SW 1271 (cell line): ENCODE measurements at places on chromosomes 5 and 9.

DNA sequence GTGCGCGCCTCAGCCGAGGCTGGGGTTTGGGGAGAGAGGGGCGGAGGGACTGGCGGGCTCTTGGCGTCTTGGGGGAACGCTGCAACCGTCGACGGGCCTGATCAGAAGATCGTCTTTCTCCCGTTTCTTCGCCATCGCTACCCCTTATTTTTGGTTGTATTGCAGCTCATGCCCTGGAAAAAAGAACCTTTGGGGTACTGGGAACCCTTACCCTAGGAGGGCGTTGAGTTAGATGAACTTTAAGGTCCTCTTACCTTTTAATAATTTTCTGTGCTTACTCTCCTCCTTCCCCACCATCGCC lies 719 bp downstream of the PAIP2 start:
- DNase-seq: no peak

GRCh38 chr5:180613814-180614188 lies 22.5 kb upstream of the SCGB3A1 start:
- no peak for DNase-seq

GRCh38 chr9:136284951-136285350 lies 18.9 kb downstream of the CCDC187 start:
- DNase-seq: no peak

GRCh38 chr5:121029536-121030245 lies 565.6 kb downstream of the PRR16 start:
- DNase-seq: no peak

- DNase-seq: no peak
Measured at GRCh38 chr9:112820881-112821280, 69.8 kb downstream of the SLC46A2 start.

DNA sequence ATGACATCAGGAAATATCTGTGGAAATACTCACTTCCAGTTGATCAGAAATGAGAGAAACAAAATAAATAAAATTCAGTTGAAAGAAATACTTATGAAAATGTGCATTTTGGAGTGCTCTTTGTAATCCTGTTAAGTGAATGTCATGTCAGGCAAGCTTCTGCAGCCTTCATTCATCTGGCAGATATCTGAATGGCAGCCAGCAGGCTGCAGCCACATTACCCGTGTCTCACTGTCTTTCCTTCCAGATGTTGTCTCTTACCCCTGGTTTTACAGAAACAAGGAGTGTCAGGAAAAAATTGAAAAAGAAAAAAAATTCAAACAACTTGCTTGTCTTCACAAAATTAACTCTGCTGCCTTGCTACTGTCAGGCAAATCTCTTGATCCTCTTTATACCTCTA lies 445.0 kb upstream of the RIOK2 start:
- no peak for DNase-seq

DNA sequence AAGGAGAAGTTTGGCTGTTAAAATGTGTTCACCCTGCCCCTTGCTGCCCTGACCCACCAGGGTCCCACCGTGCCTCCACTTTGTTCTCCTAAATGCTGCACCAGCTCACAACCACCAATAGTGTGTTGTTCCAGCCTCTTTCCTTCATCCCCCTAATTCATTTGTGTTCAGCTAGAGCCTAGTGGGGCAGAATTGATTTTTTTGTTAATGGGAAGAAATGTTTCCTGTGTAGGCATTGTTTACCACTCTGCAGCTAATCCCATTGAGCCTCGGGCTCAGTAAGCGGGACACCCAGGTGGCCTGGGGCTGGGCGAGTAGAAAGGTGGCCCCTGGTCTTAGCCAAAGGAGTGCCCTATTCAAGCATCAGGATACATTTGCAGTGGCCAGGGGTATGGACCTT lies 127.6 kb downstream of the MVB12B start:
- DNase-seq: no peak

DNA sequence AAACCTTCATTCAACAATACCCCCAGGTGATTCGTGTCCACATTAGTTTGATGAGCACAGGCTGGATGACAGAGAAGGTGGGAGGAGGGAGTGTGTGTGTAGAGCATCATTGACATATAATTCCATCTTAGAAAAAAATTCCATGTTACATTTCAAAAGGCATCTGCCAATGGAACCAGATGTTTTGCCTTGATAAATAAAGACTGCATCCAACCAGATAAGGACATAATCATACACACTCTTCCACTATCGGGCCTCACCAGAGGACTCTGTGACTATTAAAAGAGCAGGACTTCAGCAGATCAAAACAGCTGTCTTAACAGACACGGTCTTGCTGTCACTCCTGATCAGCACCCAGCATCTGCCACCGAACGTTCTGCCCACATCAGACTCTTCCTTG lies 96.4 kb upstream of the SPIN1 start:
- DNase-seq: no peak

GRCh38 chr5:121199216-121199999 lies 652.3 kb upstream of the FTMT start:
- DNase-seq: no peak

- DNase-seq: peak; percentile 28
Measured at GRCh38 chr5:79074641-79075040, 5.1 kb downstream of the BHMT2 start.

- no peak for DNase-seq
Measured at GRCh38 chr9:137057545-137057944, 3.7 kb upstream of the ENTPD2 start.

DNA sequence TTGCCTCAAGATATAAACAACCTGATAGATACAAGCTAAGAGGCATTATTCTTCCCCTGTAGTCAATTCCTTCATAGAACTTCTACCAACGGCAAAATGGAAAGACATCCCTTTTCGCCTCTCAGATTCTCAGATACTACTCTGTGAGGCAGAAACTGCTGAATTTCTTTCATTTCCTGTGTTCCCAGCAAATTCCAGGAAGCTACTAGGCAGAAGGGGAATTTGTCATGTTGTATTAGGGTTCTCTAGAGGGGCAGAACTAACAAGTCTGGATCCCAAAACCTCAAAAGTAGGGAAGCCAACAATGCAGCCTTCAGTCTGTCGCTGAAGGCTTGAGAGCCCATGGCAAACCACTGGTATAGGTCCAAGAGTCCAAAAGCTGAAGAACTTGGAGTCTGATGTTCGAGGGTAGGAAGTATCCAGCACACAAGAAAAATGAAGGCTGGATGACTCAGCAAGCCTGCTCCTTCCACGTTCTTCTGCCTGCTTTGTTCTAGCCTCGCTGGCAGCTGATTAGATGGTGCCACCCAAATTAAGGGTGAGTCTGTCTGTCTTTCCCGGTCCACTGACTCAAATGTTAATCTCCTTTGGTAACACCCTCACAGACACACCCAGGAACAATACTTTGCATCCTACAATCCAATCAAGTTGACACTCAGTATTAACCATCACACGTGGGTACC lies 15.2 kb downstream of the RNF180 start:
- DNase-seq: no peak

DNA sequence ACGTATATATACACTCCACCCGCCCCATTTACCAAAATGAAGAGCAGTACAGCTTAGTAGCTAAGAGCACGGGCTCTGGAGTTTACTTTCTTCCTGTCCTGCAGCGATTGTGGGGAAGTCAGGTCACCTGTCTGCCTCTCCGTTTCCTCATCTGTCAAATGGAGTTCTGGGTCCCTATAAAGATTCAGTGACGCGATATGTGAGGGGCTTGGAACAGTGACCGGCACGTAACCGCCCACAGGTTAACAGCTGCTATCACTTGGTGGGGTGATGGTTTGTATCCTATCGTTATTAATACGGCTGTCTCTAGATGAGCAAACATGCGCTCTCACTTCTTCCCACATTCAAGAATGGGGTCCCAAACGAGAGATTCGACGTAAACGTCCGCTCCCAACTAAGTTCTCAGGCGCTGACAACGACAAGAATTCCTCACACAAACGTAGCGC lies 426 bp downstream of the FAM114A2 start:
- DNase-seq: no peak

- DNase-seq: peak; percentile 1
Measured at GRCh38 chr9:12425878-12426864, 267.0 kb upstream of the TYRP1 start.

GRCh38 chr5:3827624-3828023 lies 232.0 kb downstream of the IRX1 start:
- DNase-seq: no peak

DNA sequence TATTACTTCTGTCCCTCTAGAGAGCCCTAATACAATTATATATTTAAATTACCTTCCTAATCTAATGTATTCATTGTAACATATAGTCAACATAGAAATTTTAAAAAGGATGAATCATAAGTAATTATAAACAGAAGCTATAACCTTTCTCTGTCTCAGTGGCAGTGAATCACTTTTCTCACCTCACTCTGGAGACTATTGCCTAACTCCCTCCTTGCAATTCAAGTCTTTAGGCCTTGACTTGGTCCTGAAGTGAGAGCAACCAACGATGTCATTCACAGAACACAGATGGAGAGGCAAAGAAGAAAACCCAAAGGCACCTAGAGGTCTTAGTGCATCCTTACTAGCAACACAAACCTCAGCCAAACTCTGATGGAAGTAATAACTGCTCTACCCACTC lies 133.3 kb upstream of the DPYSL3 start:
- no peak for DNase-seq

DNA sequence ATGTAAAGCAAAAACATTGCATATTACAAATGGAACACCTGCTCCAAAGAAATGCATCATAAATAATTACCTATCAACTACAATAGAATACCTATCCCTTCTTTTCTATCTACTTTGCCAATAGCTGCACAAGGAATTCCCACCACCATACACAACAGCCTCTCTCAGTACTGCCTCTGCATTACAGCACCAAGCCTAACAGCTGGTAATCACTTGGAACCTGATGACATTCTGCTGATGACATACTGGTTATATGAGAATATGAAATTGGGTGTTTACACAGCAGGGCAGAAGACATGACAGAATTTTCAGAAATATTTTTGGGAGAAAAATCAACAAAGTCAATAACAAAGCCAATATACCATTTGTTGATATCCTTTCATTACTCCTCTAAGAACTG lies 43.2 kb downstream of the PSMB7 start:
- no peak for DNase-seq

GRCh38 chr9:124137009-124137943 lies 120.5 kb upstream of the NEK6 start:
- no peak for DNase-seq

GRCh38 chr5:142862594-142862993 lies 92.4 kb downstream of the ARHGAP26 start:
- DNase-seq: no peak

GRCh38 chr5:58357121-58357520 lies 102.8 kb downstream of the PLK2 start:
- DNase-seq: no peak

GRCh38 chr5:16384222-16384621 lies 81.4 kb downstream of the ZNF622 start:
- no peak for DNase-seq

DNA sequence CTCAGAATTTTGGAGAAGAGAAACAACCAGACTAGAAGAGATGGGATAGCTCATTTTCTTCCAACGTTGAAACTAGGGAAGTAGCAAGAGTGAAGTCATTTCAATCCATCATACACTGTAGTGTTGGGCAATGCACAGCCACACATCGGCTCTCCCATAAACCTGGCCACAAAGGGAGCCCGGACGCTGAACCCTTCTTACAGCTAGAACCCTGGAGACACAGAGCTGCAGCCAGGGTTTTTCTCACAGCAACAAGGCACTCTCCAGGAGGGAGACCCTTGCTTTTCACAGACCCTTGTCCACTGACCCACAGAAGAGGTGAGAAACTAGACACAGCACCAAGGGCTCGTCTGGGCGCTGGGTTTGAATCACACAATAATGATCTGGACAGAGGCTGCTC lies 101.4 kb upstream of the FSTL4 start:
- DNase-seq: no peak

GRCh38 chr5:76663573-76663972 lies 40.4 kb upstream of the F2RL2 start:
- DNase-seq: no peak

GRCh38 chr5:149254506-149254905 lies 17.2 kb upstream of the AFAP1L1 start:
- no peak for DNase-seq

DNA sequence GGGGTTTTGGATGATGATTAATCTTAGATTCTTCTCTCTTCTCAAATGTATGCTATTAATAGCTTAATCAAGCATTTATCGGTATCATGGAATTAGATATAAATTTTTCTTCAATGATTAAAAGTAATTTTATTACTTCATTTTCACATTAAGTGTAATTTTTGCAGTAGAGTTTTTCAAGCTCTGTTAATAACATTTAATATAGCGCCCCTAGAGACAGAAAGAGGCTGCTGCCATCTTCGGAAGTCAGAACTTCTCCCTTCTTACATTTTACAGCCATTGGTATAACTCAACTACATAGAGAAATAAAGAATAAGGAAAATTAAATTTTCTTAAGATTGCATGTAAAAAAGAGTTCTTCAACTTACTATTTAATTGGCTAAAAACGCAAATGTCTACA lies 540.3 kb downstream of the GABRG2 start:
- DNase-seq: no peak

- DNase-seq: no peak
Measured at GRCh38 chr5:131239686-131240085, 24.2 kb upstream of the CDC42SE2 start.

- peak; percentile 22 for DNase-seq
Measured at GRCh38 chr5:33043343-33043997, 332.3 kb downstream of the NPR3 start.

- DNase-seq: no peak
Measured at GRCh38 chr9:91948597-91949391, 1.2 kb downstream of the ROR2 start.

DNA sequence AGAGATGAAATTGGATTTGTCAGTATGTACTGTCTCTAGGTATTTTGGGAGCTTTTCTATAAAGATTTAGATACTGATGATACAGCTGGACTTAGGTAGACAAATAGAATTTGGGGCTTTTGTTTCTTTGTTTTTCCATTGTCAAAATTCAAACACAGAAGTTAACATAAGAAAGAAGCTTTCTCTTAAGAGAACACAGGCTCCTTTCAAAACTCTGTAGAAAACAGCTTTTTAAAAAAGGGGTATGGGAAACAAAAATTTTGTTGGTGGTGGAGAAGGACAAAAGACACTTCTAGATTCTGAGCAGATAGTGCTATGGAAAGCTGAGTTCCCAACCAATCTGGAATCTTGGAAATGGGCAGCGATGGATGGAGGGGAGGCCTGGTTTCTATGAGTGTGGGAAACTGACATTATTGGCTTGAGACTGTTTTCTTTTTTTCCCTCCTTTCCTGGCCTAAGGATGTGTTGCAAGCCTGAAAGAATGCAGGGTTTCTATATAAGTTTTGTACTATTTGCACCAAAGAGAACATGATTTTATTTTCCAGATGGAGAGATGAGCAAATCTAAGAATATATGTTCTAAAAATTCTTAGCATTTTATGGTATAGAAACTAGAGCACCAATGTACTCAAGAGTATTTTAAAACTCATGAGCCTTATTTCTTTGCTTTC lies 240.0 kb downstream of the PRR16 start:
- no peak for DNase-seq

GRCh38 chr5:143126174-143127019 lies 277.1 kb downstream of the NR3C1 start:
- no peak for DNase-seq

DNA sequence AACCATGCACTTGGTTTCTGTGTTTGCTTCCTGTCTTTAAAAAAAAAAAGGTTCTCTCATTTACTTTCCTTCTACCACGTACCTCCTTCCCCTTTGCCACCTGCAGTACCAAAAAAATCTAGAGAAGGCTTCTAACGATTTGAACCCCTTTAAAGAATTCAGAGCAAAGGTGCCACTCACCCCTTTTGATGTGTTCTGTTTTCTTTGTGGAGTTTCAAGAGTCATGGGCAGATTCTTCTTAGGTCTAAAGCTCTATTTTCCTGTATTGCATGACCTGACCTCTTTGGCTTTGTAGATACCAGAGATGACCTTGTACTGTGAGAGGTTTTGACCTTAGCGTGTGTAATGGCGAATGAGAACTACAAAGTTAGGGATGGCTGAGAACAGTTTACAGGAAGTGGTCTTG lies 29.0 kb downstream of the TXNDC8 start:
- no peak for DNase-seq

GRCh38 chr5:82597437-82597836 lies 319.3 kb upstream of the RPS23 start:
- no peak for DNase-seq
